Tibial nerve (tissue), 4 donors: ENCODE measurements at places on chromosomes 3 and 15.

GRCh38 chr3:165854696-165855095, 17.5 kb upstream of the BCHE start:
- H3K27me3 ChIP-seq, result no peaks in the 10 kb centered on the region
- no peak overlapping the region for H3K4me3 ChIP-seq
- no peaks in the 10 kb centered on the region for H3K36me3 ChIP-seq
- H3K27ac ChIP-seq, result no peak overlapping the region

GRCh38 chr3:46538803-46539442, 27.2 kb downstream of the LRRC2 start:
- no peak overlapping the region for H3K4me3 ChIP-seq
- H3K4me1 ChIP-seq, result no peaks in the 10 kb centered on the region
- no peak for DNase-seq
- H3K27ac ChIP-seq, result no peak overlapping the region
- H3K27me3 ChIP-seq, result no peaks in the 10 kb centered on the region

DNA sequence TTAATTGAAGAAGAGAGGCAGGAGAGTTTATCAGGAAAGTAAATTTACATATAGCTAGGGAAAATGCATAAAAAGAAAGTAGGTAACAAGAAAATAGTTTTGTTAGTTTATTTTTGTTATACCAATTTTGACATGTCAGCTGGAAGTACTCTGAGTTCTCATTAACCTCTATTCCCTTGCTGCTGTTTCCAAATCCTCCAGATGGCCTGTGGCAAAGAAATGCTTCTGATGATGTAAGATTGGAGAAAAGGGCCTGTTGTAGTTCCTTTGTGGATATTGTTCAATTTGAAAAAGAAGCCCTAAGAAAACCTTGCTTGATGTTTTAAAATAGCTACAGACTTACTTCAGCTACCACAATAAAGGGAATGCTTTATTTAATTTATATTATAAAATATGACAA, 192.9 kb upstream of the SLITRK3 start:
- no peaks in the 10 kb centered on the region for H3K4me1 ChIP-seq
- DNase-seq, result no peak
- H3K36me3 ChIP-seq, result no peaks in the 10 kb centered on the region
- H3K27ac ChIP-seq, result no peak overlapping the region

DNA sequence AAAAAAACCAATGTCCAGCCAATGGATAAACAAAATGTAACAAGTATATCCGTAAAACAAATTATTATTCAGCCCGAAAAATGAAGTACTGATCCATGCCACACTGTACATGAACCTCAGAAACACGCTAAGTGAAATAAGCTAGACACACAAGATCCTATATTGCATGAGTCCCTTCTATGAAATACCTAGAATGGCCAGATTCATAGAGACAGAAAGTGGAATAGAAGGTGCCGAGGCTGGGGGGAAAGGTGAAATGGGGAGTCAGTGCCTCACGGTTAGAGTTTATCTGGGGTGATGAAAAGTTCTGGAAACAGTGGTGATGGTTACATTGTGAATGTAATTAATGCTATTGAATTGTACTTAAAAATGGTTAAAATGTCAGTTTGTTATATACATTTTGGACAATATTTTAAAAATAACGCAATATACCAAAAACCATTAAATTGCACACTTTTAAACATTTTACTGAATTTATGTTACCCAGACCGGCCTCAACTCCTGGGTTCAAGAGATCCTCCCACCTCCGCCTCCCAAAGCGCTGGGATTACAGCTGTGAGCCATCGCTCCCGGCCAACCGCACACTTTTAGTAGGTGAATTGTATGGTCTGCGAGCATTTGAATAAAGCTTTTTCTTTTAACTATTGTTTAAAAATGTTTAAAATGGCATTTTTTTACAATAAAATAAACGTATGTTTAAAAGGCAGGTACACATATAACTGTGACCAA, 2.1 kb downstream of the RNF168 start:
- DNase-seq, result no peak
- peak overlapping the region; percentile 19 for H3K27ac ChIP-seq
- H3K4me3 ChIP-seq, result peak overlapping the region; percentile 92
- H3K36me3 ChIP-seq, result no peaks in the 10 kb centered on the region
- peaks cover 9% of the 10 kb centered on the region for H3K4me1 ChIP-seq

- H3K27me3 ChIP-seq, result no peaks in the 10 kb centered on the region
- H3K4me3 ChIP-seq, result no peak overlapping the region
- H3K4me1 ChIP-seq, result no peaks in the 10 kb centered on the region
- no peak overlapping the region for H3K27ac ChIP-seq
- DNase-seq, result no peak
Observed at GRCh38 chr15:38024293-38025091, 90.1 kb downstream of the TMCO5A start.

GRCh38 chr3:139425745-139426400, 36.4 kb upstream of the COPB2 start:
- no peaks in the 10 kb centered on the region for H3K27me3 ChIP-seq
- no peak for DNase-seq
- no peak overlapping the region for H3K4me3 ChIP-seq
- H3K4me1 ChIP-seq, result no peaks in the 10 kb centered on the region
